Stimulated activated CD8-positive, alpha-beta memory T cell treated with anti-CD3 and anti-CD28 coated beads, Interleukin-4, amount 100 ng/mL, for 1 hour (primary cell): ENCODE measurements at places on chromosomes 6 and 20.

DNA sequence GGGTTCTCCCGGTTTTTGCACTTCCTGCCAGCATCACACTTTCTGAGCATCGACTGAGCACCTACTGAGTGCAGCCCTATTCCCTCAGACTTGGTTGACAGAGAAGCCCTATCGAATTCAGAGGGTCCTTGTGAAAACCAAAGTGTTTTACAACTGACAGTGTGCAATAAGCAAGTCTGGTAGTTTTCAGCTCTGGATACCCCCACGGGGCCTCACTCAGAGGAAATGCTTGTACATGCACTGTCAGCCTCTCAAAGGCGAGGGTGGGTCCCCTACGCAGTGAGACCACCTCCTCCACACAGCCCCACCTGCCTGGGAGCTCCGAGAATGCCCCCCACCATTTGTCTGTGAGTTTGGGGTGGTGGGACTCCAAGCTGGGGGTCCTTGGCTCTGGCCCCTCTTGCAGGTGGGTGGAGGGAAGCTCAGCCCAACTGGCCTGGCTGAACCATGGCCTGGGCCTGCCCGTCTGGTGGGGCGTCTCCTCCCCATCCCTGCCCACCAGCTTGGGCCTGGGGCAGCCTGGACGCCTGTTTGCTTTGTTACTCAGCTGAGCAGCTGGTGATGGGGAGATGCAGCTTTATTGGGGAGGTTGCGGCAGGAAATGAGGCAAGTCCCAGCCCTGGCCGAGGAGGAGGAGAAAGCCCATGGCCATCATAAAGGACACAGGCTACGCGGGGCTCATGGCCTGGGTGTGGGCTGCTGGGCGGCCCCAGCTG, 1.7 kb downstream of the SPDEF start:
- no peak for DNase-seq

GRCh38 chr6:122040261-122040660, 359.2 kb upstream of the HSF2 start:
- no peak for DNase-seq

DNA sequence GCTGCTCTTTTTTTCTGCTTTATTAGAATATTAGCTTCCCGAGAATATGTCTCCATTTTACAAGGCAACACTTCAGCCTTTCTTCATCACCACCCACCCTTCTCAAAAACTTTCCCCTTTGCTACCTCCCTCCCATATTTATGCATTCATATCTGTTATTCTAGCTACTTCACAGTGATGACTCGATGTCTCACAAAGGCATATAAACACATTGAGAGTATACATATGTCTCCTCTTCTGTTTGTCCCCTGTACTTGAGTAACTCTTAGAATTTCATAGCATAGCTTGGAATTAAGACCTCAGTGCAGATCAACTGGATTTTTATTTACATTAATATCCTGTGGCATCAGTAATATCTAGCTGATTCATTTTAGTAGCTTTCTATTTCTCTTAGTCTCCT, 6.5 kb downstream of the RNF144B start:
- DNase-seq: no peak

DNA sequence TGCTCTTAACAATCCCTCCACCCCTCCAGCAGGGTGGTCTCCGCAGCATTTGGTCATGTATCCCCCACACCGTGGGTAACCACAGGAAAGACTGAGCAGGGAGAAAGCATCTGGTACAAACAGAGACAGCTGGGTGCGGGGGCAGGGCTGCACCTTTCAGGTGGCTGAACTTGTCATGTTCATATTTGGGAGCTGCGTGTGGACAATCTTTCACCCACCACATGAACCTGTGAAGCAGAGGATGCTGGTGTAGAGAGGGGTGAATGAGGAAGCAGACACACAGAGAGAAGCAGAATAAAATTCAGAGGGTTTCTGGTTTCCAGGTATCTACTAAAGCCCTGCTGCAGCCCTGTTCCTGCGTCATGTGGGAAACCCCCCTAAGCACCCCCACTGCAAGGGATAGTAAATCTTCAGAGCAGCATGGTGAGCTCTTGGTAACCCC, 8.9 kb downstream of the GFOD1 start:
- DNase-seq: no peak
